Articular chondrocyte of knee joint (primary cell): ENCODE measurements at places on chromosomes 1 and 21. TPM values are rescaled to one million over a fixed set of nuclear protein-coding genes. Genes with fewer than 3 reads are reported as not detected.

Gene OR10X1
- total RNA-seq = not detected in 2 replicates

Gene HAPLN2
- total RNA-seq = not detected in 2 replicates

Gene NPHS2
- not detected in 2 replicates for total RNA-seq

Gene C1orf141
- not detected in 2 replicates for total RNA-seq
